ENCODE measurements at places on chromosomes 4 and X.

DNA sequence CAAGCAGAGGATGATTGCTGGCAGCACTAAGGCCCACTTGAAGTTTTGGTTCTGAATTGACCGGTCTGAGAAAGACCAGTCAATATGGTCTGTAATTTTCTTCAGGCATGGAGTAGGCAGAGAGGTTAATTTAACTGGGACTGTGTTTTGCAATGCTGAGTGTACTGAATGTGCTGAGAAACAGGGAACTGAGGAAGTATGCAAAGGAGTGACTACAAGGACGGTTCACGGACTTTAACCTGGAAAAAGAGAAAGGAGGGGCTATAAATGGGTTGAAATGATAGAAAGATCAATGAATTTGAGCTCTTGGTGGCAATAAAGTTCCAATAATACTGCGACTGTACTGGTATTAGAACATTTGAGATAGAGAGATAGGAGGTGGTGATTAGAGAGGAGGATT is 84.5 kb downstream of the MAGEB17 start:
- DNase-seq = no peak

DNA sequence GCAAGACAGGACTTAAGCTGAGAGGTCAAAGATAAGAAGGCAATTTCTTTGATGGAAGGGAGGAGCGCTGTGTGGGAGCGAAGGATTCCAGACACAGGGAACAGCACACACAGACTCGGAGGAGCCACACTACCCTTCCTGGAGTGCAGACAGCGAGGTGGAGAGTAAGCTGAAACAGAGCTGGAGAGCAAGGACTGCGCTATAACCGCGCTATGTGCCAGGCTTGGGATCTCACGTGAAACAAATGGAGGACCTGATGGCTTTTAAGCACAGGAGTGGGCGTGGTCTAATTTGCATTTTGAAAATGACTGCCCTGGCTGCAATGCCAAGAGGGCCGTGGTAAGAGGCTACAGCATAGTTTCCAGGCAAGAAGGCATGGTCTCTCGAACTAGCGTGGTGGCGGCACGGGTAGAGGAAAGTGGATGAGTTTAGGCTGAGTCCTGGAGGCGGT is 113.9 kb upstream of the SORBS2 start:
- DNase-seq = no peak

GRCh38 chr4:167452922-167453430 is 218.7 kb upstream of the SPOCK3 start:
- no peak for DNase-seq

GRCh38 chr4:105594099-105595010 is 41.9 kb downstream of the ARHGEF38 start:
- DNase-seq = no peak

GRCh38 chr4:102217345-102217744 is 127.9 kb downstream of the SLC39A8 start:
- DNase-seq = no peak

- no peak for DNase-seq
These were observed 468.0 kb upstream of the FAT1 start for GRCh38 chr4:187191676-187192075.

- no peak for DNase-seq
These were observed 69.2 kb downstream of the SORBS2 start for GRCh38 chr4:185742766-185743165.

DNA sequence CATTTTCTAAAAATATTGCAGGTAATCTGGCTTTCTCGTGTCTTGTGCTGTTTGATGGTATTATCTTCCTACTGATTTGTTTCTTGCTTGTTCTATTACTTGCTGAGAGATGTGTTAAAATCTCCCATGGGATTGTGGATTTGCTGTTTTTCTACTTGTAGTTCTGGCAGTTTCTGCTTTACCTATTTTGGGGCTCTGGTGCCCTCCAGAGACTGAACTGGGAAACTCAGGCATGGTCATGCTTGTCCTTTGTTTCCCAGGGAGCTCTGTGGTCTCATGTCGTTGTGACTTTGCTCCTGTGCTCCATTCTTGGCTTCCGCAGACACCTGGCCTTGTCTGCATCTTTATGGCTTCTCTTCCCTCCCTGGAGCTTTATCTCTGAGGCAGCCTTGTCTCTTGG is 39.5 kb downstream of the NSD2 start:
- DNase-seq = no peak

- DNase-seq = no peak
These were observed 68.2 kb downstream of the MRPL1 start for GRCh38 chr4:77930876-77931275.

- DNase-seq = no peak
These were observed 1.8 kb downstream of the KLF3 start for GRCh38 chr4:38665551-38666411.

DNA sequence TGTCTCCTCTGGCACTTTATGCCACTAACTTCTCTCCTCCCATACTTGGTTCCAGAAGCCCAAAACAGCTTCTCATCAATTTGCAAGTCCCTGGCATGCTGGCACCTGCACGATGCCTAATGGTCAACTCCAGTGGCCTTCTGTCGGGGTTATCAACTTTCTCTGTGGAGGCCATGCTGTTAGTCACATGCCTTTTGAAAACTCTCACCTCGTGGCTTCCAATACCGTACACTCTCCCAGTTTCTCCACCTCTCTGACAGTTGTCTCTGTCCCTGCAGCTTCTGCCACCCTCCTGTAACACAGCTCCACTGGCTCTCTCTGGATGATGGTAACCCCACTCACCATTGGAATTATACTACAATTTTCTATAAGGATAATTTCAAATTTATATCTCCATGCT is 324.0 kb downstream of the NR3C2 start:
- DNase-seq = no peak

- DNase-seq = no peak
These were observed 895 bp downstream of the ADGRL3 start for GRCh38 chr4:61200916-61201526.

GRCh38 chrX:52422884-52423283 is 54.1 kb downstream of the XAGE2 start:
- no peak for DNase-seq

GRCh38 chr4:90715242-90715641 is 588.0 kb downstream of the CCSER1 start:
- DNase-seq = no peak

DNA sequence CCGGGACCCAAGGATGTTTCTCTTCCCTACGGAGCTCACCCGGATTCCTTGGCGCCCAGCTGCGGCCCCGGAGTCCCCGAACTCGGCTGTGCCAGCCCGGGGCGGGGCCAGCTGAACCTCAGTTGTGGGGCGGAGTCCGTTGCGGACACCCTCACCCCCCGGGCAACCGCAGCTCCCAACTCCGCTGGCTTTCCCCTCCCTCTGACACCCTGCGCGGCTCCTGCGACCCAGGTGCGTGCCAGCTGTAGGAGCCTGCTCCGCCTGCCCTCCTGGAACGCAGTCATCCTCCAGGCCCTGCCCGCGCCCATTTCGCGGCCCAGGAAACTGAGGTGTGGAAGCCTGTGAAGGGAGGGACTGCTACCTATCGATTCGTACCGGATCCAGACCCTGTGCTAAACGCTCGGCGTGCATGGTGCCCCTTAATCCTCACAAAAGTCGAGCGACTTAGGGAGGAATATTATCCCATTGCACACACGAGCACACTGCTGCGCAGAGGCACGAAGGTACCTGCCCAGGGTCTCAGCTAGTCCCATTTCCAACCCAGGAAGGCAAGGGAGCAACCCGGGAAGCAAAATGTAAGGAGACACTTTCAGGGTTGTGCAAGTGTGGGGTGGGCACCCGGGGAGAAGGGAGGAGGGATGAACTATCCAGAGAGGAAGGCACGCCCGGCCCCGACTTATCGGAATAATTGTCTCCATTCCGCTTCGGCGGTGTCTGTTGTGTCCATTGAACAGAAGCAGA is 12.3 kb downstream of the MSX1 start:
- DNase-seq = no peak

DNA sequence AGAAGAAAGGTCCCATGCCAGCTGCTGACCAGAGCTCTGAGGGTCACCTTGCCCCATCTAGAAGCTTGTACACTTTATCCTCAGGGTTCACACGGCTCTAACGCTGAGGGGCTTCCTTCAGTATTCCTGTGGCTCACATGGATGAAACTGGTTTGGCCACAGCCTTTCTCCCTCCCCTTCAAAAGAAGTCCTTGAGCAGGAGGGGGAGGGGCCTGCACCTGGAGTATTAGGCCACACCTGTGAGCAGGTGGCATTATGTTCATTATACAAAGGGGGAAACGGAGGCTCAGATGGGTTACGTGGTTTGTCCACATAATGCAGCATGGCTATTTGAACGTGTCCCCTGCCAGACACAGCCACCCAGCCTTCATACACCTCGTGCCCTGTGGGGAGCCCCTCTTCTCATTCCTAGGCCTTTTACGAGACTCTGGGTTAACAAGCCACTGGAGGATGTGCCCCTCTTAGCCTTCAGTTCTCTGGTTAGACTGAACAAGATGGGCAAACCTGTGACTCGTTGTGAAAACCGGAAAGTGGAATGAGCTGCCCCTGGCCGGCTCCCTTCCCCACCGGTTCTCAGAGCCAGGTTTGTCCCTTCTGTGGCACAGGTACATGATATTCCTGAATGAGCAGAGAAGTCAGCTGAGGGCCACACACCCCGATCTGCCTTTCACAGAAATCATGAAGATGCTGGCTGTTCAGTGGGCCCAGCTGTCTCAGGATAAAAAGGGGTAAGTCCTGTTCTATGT is 27.2 kb upstream of the JAKMIP1 start:
- DNase-seq = no peak

- no peak for DNase-seq
These were observed 40.1 kb upstream of the LDB2 start for GRCh38 chr4:16938512-16939040.

Measured in cortex of kidney (tissue), 1 donor.